ENCODE measurements at places on chromosomes 16 and 17.
A peak's percentile ranks its signal among the peaks of the same experiment; 100 is the strongest.

- no peak for DNase-seq
Observed at GRCh38 chr16:77416939-77417480, 17.8 kb downstream of the ADAMTS18 start.

DNA sequence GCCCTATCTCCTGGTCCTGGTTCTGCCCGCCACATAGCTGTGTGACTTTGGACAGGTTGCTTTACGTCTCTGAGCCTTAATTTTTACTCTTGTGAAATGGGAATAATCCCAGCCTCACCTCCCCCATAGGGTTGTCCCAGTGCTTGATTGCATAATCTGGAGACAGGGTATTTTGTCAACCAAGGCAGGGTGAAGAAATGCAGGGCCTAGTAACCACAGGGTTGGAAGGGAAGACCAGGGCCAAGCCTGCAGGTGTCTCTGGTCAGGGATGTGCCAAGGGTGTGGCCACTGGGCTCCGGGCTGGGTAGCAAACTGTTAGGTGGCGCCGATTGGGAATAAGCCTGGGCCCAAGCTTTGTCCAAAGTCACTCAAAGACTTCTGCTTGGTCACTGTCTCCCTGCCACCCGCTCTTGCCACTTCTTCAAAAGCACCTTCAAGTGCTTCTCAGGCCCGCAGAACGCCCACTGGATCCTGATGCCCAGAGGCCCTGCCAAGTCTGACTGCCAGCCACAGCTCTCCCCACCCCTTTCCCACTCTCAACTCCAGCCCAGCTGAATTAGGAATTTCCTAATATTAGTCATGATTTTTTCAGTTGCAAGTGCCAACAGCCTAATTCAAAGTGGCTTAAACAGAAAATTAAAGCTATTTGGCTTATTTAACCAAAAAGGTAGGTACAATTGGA is 20.6 kb upstream of the COL1A1 start:
- no peak for DNase-seq

DNA sequence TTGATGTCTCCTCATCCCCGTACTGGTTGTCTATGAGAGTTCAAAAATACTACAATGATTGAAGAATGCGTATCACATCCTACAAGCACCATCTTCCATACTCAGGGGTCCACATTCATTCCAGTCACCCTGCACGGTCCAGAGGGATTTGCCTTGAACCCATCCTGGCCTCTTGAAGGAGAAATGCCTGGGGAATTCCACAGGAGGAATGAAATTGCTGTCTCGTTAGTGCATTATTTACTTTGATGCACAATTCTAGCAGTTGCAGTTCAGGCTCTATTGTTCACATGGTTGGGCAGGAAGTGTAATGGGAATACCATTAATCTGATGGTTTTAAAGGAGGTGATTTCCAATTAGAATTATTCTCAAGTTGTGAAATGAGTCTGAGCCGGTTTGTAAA is 369.1 kb upstream of the XYLT1 start:
- DNase-seq = no peak

DNA sequence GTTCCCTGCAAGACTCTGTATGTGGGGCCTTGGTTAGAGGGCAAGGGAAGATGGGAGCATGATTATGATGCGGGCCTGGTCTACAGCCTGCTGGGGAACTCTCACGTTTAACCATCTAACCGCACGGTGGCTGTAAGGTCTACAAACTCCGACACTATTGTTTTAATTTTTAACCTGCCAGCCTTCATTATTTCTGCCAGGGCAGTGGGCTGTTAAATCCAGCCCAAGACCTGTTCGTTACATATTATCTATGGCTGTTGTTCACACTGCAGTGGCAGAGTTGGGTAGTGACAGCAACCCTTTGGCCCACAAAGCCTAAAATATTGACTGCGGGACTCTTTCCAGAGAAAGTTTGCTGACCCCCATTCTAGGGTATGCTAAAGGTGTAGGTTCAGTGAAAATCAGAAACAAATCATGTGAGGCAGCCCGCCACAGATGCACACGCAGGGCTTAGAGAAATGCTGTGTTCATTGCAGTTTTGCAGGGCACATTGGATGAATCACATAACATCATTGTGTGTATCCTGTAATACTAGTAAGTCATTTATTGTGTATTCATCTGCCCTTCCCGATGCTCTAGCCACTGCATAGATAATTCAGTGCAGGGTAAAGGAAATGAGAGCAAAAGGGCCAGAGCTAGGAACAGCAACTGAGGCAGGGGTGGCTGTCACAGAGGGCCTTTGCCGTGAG is 14.3 kb downstream of the SNX29 start:
- DNase-seq = no peak

GRCh38 chr16:1125471-1125870 is 27.4 kb upstream of the CACNA1H start:
- no peak for DNase-seq

GRCh38 chr17:52027620-52028295 is 130.8 kb downstream of the CA10 start:
- no peak for DNase-seq

DNA sequence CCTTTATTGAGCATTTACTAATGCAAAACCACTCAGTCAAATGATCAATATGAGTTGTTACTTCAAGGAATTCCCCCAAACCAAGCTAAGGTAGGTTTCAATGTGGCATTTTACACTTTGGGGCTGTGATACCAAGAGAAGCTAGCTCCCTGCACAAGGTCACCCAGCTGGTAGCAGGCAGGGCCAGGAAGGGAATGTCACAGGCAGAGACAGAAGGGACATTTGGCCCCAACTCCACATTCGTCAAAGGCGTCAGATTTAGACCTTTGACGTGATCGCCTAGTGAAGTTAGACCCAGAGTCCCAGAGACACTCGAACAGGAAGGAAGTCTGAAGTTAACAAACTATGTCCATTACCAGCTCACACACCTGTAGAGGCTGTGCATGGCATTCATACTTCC is 5.5 kb upstream of the SMG1 start:
- DNase-seq = no peak

GRCh38 chr17:28160610-28161009 is 118.1 kb downstream of the NLK start:
- DNase-seq = no peak

- DNase-seq = no peak
Observed at GRCh38 chr17:50692448-50693035, 15.2 kb downstream of the ANKRD40 start.

GRCh38 chr16:84406006-84406963 is 37.9 kb downstream of the ATP2C2 start:
- no peak for DNase-seq

GRCh38 chr17:7213895-7214299 is 5.7 kb downstream of the DLG4 start:
- DNase-seq = peak; percentile 77

DNA sequence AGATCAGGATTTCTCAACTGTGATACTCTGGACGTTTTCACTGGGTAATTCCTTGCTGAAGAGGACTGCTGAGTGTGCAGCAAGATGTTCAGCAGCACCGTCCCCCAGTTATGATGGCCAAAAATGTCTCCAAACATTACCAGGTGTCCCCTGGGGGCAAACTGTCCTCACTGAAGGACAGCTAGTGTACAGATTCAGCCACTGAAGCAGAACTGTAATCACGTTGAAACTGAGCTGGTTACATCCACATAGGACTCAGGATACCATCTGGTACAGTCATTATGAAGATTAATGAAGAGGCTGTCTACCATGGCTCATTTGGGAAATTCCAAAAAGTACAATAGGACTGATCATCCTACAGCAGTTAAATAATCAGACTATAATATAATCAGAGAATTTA is 43.3 kb upstream of the GINS3 start:
- DNase-seq = no peak

- no peak for DNase-seq
Observed at GRCh38 chr17:40329839-40330794, 21.1 kb downstream of the RARA start.

GRCh38 chr16:2955438-2955778 is 8.7 kb upstream of the KREMEN2 start:
- no peak for DNase-seq

DNA sequence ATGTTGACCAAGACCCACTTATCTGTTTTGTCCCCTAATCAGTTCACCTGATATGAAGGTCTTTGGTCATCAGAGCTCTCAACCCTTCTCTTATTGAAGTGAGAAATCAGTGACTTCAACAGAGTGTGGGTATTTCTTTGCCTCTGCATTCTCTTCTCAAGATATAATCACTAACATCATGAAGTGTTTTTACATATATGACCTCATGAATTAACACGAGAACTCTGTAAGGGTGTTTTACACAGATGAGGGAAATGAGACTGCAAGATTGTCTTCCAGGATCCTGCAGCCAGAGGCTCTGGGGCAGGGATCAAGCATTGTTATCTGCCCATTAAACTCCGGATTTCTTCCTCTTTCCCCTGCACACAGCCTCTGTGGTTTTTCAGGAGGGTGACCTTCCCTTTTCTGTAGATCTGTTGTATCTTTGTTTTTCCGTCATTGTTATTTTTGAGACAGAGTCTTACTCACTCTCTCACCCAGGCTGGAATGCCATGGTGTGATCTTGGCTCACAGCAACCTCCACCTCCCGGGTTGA is 22.7 kb downstream of the LCMT1 start:
- no peak for DNase-seq

DNA sequence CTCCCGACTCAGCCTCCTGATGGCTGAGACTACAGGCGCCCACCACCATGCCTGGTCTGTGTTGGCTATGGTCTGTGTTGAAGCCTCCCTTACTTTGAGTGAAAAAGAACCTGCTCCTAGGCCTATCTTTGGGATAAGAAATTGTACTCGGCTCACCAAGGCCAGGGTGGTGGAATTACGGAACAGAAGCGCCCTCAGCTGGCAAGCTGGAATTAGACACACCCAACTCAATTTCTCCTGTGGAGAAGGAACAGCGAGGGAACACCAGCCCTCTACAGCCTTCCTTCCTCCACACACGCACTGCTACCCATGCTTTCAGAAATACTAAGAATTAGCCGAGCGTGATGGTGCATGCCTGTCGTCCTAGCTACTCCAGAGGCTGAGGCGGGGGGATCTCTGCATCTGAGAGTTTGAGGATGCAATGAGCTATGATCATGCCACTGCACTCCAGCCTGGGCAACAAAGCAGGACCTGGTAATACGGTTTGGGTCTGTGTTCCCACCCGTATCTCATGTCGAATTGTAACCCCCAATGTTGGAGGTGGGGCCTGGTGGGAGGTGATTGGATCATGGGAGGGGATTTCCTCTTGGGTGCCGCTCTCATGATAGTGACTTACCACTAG is 40.1 kb upstream of the RBBP6 start:
- peak; percentile 27 for DNase-seq

GRCh38 chr16:57669476-57670162 is 1.5 kb downstream of the ADGRG3 start:
- no peak for DNase-seq

DNA sequence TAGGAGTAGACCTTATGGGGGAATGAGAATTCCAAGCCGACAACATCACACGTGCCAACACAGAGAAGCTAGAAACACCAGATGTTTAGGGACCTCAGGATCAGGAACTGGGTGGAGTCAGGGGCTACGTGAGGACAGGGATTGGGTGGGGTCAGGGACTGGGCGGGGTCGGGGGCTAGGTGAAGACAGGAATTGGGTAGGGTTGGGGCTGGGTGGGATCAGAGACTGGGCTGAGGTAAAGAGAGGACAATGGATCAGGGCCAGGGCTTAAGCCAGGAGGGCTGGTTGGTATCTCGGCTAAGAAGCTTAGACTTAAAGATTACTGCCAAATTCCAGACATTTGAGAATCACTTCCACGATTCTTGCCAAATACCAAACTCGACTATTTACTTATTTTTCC is 11.6 kb downstream of the TEKT5 start:
- DNase-seq = no peak

GRCh38 chr16:6377956-6378355 is 954.7 kb upstream of the RBFOX1 start:
- DNase-seq = no peak

GRCh38 chr16:3029491-3030221 is 5.8 kb downstream of the THOC6 start:
- no peak for DNase-seq

GRCh38 chr16:46788891-46789474 is 40.8 kb upstream of the MYLK3 start:
- DNase-seq = no peak

- DNase-seq = no peak
Observed at GRCh38 chr16:29645694-29646187, 17.3 kb upstream of the SPN start.

DNA sequence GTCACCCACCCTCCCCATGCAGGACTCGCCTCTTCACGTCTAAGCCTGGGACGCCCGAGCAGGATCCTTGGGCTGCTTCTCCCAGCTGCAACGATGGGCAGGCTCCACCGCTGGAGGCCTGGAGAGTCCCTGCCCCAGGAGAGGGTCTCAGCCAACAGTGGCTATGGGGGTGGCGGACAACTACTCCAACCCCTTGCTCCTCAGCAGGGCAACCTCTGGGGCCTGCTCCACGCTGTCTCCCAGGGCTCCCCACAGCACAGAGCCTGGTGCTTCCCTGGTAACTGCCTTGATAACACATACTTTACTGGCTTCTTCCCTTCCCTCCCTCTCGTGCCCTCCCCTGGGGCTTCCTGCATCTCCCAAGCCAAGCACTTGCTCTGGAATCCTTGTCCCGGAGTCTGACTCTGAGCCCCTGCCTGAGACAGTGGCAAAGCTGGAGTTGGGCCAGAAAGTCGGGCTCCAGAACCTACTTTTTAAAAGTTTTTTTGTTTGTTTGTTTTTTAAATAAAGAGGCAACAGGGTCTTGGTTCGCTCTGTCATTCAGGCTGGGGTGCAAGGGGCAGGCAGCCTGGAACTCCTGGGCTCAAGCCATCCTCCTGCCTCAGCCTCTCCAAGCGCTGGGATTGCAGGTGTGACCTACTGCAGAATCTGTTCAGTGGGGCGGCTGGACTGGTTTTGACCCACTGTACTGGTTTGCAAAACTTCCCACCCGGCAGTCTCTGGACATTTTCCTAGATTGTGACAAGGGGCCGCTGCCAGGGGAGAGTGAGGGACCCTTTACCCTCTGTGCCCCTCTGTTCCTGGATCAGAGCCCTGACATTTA is 99.4 kb downstream of the TNFRSF13B start:
- DNase-seq = no peak

- DNase-seq = no peak
Observed at GRCh38 chr16:984121-984694, 2.6 kb downstream of the SOX8 start.

DNA sequence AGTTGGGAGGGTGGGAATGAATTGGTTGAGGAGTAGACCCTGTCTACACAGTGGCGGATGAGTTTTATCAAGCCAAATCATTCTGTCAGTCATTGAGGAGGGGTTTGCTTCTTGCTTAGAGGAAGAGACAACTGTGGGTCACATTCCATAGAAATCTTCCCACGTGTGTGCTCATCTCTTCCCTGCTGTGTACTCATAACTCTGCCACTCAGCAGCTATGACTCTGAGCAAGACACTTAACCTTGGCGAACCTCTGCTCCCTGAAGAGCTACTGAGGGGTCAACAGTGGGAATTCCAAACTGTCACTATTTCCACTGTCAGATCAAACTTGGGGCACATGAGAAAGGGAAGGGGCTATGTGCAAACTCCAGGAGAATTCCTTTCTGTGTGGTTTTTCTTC is 72.6 kb upstream of the COX10 start:
- no peak for DNase-seq

- DNase-seq = no peak
Observed at GRCh38 chr16:27549464-27549745, 308 bp downstream of the GTF3C1 start.

- no peak for DNase-seq
Observed at GRCh38 chr17:40373324-40373723, 8.8 kb upstream of the GJD3 start.

GRCh38 chr17:36002631-36003030 is 1.3 kb upstream of the CCL15 start:
- DNase-seq = no peak
